Brain microvascular endothelial cell (primary cell): ENCODE measurements at places on chromosomes 12 and 14.

DNA sequence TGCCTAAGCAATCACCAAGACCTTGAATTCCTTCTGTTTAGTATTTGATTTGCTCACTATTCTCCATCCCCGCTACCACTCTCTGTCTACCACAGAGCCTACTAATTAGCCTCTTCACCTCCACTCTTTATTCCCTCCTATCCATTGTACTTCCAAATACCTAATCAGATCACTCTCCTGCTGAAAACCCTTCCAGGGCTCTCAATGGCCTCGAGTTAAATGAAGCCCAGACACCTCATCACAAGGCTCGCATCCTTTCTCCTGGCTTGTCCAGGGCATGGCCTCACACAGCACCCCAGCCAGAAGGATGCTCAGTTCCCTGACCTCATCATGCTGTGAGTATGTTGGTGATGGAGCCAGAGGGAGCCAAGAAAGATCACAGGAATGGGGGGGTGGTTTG, 71.4 kb upstream of the PRMT8 start:
- DNase-seq, result no peak

DNA sequence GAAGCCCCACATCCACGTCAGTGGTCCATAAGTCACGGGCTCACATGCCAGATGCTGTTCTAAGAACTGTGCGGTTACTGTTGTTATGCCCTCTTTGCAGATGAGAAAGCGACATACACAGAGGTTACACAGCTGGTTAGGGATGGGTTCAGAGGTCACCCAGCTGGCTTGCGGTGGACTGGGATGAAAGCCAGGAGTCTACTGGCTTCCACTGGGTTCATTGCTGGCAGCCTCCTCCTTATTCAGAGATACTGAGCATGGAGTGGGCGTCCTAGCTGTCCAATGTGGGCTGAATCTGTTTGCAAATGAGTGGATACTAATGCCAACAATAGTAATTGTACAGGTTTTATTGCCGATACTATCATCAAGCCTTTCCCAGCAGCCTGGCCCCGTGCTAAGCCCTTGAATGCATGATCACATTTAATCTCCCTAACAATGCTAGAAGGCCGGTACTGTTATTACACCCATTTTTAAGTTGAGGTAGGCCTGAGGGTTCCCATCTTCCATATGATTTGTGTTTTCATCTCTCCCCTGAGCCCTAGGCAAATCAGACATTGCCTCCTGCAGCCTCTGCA, 129.1 kb downstream of the PLXNC1 start:
- no peak for DNase-seq

- peak; percentile 81 for DNase-seq
Measured at GRCh38 chr14:77031759-77032490, 3.4 kb upstream of the IRF2BPL start.

- no peak for DNase-seq
Measured at GRCh38 chr14:68822132-68822651, 29.3 kb upstream of the ZFP36L1 start.

DNA sequence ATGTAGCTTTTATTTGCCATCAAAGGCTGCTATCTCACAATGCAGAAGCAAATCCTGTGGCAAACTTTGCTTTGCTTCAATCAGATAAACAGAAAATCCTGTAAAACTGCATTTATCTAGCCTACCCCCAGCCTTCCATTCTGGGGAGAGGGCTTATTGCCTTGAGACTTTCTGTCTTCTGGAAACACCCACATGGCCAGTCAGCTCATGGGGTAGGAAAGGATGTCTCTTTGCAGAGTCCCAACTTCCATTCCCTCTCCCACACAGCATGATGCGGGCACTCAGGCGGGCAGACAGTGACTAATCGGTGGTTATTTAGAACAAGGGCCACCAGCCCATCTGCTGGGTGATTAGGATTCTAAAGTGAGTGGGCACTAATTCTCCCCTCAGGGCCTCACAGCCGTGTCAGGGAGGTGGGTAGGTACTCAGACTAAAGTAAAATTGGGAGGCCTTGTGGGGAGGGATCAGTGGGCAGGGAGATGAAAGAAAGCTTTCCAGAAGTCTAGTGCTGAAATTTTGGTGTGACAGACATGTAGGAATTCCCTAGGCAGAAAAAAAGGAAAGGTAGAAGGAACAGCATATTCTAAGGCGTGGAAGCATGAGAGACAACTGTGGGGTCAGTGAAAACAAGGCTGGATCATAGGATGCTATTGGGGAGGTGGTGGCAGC, 720.5 kb downstream of the VRK1 start:
- DNase-seq, result no peak

- DNase-seq, result peak; percentile 63
Measured at GRCh38 chr14:32710731-32711680, 227.7 kb upstream of the NPAS3 start.
